HuH-7 (cell line): ENCODE measurements at places on chromosomes 3 and 15.

DNA sequence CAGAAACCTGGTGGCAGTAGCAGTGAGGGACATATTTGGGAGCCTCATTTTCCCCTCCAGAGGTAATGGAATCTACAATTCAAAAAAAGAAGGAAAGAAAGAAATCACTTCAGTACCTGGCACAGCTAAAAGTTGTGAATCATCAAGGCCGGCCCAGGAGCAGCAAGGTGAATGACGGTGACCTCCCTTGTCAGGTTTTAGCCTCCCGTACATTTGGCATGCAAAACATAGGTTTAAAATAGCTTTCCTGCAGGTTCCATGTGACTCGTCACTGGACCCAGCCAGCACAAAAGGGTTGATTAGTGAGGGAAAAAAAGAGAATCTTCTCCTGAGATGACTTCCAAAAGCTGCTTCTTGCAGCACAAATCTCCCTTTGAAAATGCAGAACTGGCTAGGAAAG is 394.2 kb downstream of the LSAMP start:
- DNase-seq: no peak

DNA sequence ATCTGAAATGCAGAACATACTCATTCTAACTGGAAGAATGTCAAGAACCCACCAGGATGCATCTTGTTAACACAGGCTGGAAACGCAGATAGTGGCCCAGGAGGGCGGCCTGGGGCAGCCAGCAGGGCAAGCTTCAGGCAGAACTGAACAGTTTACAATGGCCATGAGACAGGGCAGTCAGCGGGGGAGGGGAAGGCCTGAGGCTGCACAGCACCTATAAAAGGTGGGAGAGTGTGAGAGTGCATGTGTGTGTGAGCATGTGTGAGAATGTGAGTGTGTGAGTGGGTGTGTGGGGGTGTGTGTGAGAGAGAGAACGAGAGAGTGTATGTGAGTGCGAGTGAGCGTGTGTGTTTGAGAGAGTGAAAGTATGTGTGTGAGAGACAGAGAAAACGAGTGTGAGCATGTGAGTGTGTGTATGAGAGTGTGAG is 26.8 kb upstream of the SLCO2A1 start:
- no peak for DNase-seq

DNA sequence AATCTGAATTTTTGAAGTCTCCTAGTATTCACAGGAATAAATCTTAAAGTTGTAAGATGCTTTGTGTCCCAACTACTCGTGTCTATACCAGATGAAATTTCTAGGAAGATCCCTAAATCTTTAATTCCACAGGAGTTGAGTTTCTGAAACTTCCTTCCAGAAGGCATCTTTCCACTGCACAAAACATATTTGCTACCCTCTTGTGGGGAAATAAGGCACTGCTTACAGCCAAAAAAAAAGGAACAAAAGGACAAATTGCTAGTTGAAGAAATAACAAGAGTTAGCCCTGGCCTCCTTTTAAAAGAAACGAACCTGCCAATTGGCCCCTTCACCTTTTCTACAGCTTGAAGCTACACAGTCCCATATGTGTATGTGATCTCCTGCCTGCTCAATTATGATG is 54.0 kb downstream of the TAFA4 start:
- DNase-seq: no peak

DNA sequence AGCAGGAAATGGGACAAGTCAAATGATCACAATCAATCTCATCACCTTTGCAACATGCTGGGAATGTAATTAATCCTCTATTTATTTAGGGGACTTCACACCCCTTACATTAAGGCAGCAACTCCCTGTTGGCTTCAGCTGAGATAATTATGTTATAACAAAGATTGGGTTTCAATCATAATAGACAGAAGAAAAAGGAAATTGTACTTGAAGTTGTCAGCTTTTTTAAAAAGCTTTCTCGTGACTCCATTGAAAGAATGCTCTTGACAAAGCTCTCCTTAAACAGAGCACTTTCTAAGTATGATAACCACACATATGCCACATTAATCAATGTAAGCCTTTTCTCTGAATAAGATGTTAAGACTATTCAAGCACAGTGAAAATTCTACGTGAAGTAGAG is 65.7 kb downstream of the SHQ1 start:
- no peak for DNase-seq

DNA sequence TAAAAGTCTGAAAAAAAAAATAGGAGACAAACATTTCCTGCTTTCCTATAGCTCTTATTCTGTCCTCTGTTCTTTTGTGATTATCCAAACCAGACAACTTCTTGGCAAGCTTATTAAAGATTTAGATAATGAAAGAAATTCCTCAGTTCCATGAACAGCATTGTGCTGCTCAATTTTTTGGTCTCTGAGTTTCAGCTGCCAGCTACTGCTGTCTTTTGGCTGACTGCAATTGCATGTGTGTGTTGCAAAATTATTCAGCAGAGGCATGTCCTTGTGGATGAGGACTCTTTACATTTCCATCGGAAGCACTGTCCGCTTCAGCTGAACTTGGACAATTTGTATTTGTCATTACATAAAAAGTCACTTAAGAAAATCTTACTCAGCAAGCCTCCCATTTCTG is 397.3 kb upstream of the RASGRP1 start:
- DNase-seq: no peak

DNA sequence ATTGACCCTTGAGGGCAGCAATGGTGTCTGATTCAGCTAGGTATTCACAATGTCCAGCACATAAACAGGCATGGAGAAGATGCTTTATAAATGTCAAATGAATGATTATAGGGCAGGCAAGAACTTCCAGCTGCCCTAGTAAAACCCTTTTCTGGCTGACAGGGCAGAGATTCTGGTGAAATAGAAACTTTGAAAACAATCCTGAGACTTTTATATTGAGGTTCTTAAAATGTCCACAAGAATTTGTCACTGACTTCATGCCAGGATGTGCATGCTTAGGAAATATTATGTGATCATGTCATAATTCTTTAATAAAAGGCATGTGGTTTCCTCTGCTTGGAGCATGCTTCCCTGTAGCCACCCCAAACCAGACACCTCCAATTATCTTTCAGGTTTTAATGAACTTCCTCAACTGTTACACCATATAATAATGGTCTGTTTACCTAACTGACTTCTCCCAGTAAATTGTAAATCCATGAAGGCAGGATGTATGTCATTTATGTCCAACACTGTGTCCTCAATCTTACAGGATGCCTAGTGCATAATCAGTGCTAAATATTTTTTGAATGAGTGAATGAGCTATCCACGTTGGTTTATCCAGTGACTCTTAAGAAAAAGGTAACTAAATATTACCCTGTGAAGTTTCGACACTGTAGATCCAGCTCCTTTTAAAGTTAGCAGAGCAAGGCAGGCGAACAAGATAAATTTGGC is 43.4 kb upstream of the CLRN1 start:
- DNase-seq: no peak

GRCh38 chr15:68023307-68024101 is 30.6 kb upstream of the PIAS1 start:
- no peak for DNase-seq

DNA sequence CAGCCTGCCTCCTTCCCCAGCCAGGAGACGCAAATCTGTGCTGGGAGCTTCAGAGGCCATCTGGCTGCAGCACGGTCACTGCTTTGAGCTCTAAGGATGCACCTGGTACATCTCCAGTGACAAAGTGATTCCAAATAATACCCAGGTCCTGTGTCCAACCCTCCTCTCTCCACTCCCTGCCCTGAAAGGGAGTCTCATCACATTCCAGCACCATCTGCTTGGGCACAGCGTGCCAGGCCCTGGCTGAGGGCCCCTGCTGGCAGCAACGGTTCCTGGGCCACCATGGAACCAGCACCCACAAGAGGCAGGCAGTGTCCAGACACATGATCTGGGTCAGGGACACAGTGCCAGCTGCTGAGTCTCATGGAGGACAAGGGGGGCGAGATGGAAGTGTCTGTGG is 81.3 kb downstream of the MTHFS start:
- no peak for DNase-seq

DNA sequence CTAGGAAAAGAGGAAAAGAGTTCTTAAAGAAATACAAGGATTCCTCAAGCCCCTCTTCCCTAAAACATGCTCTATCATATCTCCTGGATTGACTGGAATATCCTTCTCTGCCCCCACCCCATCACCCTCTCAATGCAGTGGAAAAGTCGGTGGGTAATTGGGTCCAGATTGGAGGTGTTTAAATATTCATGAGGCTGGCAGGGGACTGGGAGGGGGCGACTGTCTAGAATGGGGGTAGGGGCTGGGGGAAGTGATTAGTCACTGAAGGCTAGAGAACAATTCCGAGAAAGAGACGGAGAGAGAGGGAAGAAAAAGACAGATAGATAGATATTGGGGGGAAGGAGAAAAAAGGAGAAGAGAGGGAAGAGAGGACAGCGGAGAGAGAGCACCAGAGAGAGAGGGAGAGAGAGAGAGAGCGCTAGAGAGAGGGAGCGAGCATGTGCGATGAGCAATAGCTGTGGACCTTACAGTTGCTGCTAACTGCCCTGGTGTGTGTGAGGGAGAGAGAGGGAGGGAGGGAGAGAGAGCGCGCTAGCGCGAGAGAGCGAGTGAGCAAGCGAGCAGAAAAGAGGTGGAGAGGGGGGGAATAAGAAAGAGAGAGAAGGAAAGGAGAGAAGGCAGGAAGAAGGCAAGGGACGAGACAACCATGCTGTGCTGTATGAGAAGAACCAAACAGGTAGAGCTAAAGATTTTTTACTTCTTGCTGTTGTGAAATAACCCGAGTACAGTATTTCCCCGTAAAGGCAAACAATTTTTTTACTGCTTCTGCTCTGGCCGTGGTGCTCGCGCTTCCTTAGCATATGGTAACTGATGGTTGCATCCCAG is at the start of gene GAP43:
Gene GAP43 (plus strand): TSS at position 467 of the 825 bp plus-strand sequence. CDS start 180 bp downstream, at position 647.
- DNase-seq: peak; percentile 10

DNA sequence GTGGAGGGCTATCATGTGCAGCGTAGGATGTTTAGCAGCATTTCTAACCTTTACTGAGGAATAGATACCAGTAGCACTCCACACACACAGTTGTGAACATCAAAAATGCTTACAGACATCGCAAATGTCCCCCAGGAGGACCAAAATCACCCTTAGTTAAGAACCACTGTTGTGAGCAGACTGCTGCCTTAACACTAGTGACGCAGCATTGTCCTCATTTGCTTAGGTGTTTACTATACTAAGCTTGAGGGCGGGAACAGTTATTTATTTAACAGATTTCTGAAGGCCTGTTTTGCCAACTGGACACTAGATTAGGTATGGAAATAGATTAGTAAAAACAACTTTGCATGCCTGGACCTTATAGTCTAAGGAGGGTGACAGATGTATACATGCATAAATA is 2.3 kb downstream of the PPP2R3A start:
- no peak for DNase-seq

DNA sequence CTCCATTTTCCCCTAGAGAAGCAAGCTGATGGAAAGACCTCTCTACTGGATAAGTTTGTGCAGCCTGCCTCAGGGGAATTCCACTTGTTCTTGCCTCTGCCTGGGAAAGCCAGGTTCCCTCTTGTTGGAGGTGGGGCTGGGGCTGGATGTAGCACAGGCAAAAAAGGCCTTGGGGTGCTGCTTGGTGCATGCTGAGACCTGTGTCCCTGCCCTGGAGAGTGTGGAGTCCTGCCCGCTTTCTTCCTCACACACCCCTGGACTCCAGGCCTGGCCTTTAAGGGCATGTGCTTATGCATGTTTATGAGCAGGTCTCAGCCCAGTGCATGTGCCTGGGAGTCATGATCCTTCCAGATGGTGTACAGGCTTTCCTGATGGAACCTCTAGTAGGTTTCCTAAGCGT is 23.5 kb upstream of the JMJD7 start:
- DNase-seq: no peak

DNA sequence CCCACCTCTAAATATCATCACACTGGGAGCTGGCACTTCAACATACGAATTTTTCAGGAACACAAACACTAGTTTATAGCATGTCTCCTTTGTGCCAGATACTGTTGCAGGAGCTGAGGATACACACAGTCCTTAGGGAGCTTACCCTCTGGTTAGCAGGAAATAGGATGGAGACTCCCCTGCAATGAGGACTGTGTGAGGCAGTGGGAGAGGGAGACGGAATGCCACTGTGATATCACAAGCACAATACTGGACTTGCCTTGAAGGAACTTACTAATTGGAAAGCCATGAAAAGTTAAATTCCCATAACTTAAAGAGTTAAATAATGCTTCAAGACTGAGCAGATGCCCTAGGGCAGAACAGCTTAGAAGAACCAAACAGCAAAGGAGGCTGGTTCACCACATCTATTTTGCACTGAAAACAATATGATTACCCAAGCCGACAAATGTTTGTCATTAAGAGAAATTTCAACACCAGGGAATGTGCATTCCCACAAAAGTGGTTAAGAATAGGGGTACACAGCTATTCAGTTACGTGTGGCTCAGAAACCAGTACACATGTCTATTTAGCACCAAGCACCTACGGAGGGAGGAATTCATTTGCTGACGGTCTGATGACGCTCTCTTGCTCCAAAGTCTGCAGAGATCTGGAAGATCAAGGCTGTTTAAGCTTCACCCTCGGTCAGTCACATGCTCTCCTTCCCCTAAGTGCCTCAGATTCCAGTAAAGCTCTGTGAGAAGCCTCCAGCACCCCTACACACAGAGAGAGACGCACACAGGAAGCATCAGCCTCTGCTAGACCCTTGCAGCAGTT is 5.2 kb downstream of the TBC1D2B start:
- no peak for DNase-seq

GRCh38 chr3:133948131-133948810 is 52.6 kb upstream of the RAB6B start:
- no peak for DNase-seq

DNA sequence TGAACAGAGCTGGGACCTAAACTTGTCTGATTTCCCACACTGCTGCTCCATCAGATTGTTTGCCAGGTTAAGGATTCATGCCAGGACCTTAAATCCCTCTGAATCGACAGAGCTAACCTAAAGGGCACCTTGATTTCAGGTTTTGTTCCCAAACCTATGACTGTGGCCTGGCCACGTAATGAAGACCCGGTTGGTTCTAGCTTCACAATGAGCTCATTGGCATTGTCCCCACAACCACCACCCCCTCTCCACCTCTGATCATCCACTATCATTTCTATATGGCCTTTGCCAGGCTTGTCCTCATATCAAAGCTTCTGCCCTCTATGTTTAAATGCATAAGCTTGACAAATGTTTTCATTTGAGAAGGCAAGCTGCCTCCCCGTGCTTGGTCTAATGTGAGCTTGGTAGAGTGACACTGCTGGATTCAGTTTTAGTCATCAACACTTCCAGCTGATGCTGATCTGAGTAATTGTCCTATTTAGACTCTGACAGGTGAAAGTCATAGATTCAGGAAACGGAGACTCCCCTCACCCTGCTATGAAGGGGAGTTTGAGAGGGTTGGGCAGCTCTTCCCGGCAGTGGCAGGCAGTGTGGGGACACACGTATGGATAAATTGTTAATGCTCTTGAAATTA is 407.1 kb upstream of the CFAP20DC start:
- DNase-seq: no peak

- no peak for DNase-seq
These were observed 233.0 kb downstream of the CD47 start for GRCh38 chr3:107857854-107858253.

- DNase-seq: no peak
These were observed 616.0 kb upstream of the NAALADL2 start for GRCh38 chr3:174243171-174243570.

- DNase-seq: no peak
These were observed 11.6 kb upstream of the SCAMP5 start for GRCh38 chr15:74983725-74984231.
